Activated CD4-positive, alpha-beta T cell treated with anti-CD3 and anti-CD28 coated beads, Interleukin-2, Interleukin-4, amounts not matched to agents 100 ng/mL and 50 ng/mL, durations not matched to agents 16 hours and 8 hours (primary cell): ENCODE measurements at places on chromosomes 11 and 22.

- no peak for DNase-seq
Observed at GRCh38 chr11:71153005-71153390, 99.4 kb downstream of the SHANK2 start.

- DNase-seq = no peak
Observed at GRCh38 chr11:43984519-43985385, 42.3 kb downstream of the C11orf96 start.

GRCh38 chr11:1397146-1397861 is 7.6 kb downstream of the BRSK2 start:
- DNase-seq = no peak

DNA sequence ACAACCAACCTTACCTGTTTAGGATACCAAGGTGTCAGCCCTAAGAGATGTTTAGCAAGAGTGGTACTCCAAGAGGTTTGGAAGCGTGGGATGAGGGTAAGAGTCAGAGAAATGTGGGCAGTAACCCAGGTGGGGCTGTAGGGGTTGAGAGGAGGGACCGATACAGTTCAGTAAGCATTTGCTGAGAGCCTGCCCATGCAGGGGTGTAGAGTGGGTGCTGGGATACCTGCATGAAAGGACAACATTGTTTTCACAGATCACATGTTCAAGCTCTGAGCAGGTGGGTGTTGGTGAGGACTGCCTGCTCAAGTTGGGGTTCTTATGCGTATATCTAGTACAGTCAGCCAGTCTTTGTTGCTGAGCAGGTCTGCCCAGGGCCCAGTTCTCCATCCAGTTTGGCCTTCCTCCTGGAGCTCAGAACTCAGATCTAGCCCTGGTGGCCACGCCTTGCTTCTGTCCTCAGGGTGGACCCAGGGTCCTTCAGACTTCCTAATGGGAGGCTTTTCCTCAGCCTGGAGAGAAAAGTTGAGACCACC is 14.8 kb downstream of the PPFIBP2 start:
- no peak for DNase-seq

- DNase-seq = no peak
Observed at GRCh38 chr11:126359431-126360048, 4.1 kb downstream of the ST3GAL4 start.
